ENCODE measurements at places on chromosomes 2 and 18.
A peak's percentile ranks its signal among the peaks of the same experiment; 100 is the strongest.

DNA sequence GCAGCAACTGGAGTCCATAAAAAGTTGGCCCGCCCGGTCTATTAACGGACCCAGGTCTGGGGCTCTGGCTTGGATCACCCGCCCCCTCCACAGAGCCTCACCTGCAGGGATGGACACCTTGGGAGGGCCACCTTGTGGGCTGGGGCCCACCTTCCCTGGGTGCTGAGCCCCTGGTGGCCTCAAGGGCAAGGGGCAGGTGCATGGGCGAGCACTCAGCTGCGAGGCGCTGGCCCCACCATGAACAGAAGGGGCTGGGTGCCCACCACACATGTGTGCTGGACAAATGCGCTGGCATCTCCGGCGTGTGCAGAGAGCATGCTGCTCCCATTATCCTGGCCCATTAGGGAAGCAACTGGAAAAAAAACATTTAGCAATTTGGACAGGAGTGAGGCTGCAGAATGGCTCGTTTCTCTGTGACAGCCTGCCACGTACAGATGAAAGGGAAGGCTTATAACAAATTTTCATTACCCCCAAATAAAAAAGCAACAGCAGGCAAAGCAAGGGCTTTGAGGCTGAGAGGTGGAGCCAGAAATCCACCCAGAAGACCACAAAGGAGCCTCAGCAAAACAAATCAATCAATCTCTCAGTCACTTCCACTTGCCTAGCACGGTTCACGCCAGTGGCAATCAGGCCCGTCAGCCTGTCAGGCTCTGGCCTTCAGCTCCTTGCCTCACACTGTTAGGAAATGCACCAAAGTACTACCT, 253.1 kb upstream of the ZNF521 start:
- no peak for DNase-seq

- DNase-seq, result peak; percentile 56
Measured at GRCh38 chr18:45291621-45292615, 323.4 kb upstream of the SLC14A2 start.

- DNase-seq, result no peak
Measured at GRCh38 chr2:10158681-10159080, 36.1 kb downstream of the RRM2 start.

GRCh38 chr2:160471950-160472349, 21.7 kb downstream of the RBMS1 start:
- DNase-seq, result no peak

DNA sequence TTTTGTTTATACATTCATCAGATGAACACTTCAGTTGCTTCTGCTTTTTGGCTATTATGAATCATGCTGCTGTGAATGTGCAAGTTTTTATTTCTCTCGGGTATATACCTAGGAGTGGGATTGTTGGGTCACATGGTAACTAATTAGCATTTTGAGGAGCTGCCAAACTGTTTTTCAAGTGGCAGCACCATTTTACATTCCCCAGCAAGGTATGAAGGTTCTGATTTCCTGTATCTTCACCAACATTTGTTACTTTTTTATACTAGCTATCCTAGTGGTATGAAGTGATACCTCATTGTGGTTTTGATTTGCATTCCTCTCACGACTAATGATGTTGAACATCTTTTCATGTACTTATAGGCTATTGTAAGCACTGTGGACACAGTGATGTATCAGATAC, 53.9 kb downstream of the DYNC1I2 start:
- DNase-seq, result peak; percentile 60

- DNase-seq, result no peak
Measured at GRCh38 chr2:172974762-172975161, 100.9 kb upstream of the MAP3K20 start.

- no peak for DNase-seq
Measured at GRCh38 chr2:220478305-220479058, 851.1 kb downstream of the SLC4A3 start.

GRCh38 chr2:212903413-212903812, 248.0 kb downstream of the IKZF2 start:
- no peak for DNase-seq

- no peak for DNase-seq
Measured at GRCh38 chr2:136068581-136069227, 49.2 kb downstream of the CXCR4 start.

GRCh38 chr2:144404586-144405314, 115.2 kb downstream of the ZEB2 start:
- no peak for DNase-seq

DNA sequence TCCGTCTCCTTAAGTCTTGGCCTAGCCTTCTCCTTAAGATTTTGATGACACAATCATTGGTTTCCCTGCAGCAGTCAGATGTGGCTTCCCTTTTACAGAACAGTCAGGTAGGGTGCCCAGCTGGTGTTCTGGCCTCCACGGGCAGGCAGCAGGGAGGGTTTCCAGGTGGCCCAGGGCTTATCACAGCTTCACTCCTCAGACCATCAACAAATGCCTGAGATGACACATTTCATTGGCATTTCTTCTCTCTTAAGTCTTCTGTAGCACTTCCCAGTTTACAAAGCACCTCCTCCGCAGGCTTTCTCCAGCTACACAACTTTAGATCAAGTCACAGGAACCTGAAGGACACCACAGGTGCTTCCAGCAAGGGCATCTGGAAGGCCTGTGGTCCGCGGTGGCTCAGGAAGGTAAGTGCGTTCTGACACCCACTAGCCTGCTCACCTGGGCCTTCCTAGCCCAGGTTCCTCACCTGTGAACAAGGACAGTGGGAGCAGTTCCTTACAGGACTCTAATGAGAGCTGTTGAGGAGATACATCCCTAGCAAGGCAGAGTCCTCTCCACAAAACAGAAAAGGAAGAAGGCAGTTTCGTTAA, 37.6 kb downstream of the PTPN18 start:
- peak; percentile 24 for DNase-seq

GRCh38 chr2:181784556-181784955, 104.2 kb upstream of the NEUROD1 start:
- DNase-seq, result peak; percentile 72

- DNase-seq, result peak; percentile 86
Measured at GRCh38 chr2:240374085-240374907, 61.2 kb upstream of the GPC1 start.

DNA sequence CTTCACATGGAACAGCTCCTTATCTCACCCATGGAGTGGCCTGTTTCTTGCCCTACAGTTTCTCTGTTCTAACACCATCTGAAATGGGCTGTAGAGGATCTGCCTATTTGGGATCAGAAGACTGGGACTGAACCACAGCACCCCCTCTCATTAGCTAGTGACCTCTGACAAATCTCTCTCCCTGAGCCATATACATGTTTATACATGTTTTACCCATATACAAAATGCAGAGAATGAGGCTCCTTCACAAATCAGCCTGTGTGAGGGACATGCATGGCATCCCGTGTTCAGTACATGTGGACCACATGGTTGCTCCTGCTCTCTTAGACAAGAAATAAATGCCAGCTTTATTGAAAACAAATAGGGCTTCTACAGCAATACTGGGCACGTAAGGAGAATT, 282.7 kb downstream of the ALK start:
- no peak for DNase-seq

GRCh38 chr2:40543381-40543780, 91.5 kb upstream of the SLC8A1 start:
- DNase-seq, result no peak

DNA sequence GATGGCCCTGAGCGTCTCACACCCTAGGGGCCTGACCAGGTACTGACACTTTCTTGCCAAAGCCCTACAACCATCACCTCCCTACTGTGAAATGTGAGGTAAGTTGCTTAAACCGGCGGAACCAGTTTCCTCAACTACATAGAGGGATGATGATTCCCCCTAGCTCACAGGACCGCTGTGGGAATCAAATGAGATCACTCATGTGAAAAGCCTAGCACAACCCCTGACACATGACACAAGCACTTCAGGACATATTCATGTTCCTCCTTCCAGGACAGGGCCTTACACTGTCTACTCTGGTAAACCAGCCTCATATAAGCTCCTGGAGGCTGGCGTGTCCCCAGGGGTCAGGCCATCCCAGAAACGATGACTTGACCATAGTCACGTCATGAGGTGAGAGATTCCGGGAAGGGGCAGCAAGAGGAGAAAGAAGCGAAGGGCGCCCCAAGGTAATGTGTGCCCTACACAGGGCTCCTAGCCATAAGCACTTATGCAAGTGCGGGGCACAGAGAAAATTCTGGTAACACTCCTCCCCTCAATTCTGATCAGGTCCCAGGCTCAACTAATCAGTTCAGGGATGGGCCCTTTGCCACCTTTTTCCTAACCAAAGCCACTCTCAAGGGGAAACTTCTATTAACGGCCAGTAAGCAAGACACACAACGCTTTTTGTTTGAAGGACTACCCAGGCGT, 49.5 kb downstream of the C2orf42 start:
- DNase-seq, result no peak

DNA sequence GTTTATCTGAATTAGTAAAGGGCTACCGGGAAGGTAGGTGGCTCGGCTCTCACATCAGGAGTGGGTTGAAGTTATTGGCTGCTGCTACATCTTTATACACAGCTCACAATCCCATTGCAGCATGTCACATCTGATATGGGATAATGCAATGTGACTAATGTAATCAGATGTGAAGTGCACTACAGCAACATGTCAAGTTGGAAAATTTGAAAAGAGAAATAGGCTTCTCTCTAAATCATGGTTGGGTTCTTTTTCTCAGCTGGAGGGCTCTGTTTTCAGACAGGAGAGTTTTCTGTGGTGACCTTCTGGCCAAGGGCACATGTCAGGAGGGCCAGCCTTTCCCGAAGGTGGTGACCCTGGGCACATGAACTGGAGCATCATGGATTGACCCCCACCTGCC, 337.5 kb downstream of the HRH4 start:
- DNase-seq, result no peak

DNA sequence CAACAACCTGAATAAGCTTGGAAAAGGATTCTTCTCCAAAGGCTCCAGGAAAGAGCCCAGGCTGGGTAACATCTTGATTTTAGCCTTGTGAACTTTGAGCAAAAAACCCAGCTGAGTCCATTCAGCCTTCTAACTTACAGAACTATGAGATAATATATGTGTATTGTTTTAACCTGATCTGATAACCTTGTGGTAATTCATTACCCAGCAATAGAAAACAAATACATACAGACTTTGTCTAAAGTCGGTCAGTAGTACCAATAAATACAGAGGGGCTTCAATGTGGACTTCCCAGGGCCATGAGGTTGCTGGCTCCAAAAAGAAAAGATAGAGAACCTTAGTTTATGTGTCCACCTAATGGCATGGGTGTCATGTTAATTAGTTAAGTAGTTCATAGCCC, 191.8 kb downstream of the KCNH7 start:
- DNase-seq, result no peak

DNA sequence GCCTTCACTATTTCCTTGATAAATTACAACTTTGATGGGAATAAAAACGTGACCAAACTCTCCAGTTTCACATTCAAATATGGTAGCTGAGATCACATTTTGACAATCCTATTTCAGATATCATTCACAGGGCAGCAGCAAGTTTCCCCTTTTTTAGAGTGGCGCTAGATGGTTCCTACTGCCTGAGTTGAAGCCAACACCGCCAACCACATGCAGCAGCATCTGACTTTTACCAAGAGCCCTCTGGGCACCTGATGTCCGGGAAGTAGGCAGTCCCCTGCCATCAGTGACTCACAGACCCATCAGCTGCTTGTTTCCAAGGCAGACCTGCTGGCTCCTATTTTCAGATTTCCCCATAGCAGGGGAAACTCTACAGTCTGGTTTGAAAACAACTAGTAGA, 4.0 kb upstream of the MREG start:
- DNase-seq, result no peak

DNA sequence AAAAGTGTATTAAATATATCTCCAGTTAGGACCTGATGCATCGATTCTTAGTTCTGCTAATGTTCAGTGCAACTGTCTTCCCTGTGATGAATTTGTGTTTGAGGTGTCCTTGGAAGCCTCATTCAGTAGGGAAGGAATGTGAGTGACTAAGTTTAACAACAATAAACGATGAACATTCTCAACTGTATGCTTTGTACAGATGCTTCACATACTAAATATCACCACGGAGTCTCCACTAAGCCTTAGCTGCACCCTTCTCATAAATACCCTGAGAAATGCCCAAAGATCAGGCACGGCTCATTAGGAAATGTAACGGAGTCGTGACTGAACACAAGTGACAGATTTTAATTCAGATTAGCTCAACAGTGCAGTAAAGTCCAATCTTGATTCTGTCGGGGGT, 24.4 kb upstream of the AGFG1 start:
- DNase-seq, result peak; percentile 75

DNA sequence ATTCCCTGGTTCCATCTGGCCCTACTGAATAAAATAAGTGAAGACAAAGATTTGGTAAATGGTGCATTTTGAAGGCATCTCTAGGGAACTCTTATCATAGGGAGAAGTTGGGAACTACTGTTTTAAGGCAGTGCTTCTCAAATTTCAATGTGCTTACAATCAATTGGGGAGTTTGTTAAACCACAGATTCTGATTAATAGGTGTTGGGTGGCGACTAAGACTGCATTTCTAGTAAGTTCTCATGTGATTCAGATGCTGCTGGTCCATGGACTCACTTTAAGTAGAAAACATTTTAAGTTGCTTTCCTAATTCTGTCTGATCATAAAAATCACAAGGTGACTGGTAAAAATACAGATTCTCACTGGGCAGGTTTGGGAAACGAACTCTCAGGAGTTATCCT, 14.6 kb downstream of the FARSB start:
- DNase-seq, result peak; percentile 11

DNA sequence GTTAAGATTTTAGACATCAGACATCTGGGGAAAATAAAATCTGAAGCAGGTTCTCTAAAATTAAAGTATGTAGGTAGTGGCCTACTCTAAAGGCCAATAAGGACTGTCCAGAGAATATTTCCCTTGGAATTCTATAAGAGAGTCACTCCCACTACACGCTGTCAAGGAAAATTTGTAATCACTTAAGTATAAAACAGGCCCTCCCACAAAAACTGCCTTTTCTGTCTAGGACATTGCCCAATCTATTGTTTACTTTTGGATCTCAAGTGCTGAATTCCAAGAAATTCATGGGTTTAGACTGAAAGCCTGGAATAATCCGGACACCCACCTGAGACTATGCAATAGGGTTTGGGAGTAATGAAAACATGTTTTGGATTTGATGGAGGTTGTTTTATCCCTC, 1.7 kb upstream of the SRBD1 start:
- DNase-seq, result no peak

GRCh38 chr2:107313316-107313715, 427.3 kb upstream of the ST6GAL2 start:
- no peak for DNase-seq

GRCh38 chr18:27839141-27839540, 337.8 kb downstream of the CDH2 start:
- DNase-seq, result peak; percentile 94

DNA sequence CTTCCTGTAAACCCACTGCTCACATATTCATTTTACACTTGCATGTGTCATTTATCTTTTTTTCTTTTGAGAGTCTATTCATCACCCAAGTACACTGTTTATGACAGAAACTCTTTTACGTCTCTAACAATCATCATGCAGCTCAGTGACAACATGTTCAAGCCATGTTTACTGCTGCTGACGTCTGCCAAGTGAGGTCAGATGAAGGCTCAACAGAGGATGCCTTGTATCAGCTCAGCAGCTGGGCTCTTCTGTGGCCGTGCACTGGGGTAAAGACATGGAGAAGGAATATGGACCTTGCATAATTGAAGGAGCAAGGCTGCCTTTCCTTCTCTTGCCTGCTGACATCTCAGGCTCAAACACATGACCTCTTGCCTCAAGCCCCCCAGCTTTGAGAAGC, 99.6 kb downstream of the ADD2 start:
- DNase-seq, result no peak

Data from fibroblast of upper back skin (primary cell).